ENCODE measurements at places on chromosomes 16 and 17. TPM values are rescaled to one million over a fixed set of nuclear protein-coding genes. Genes with fewer than 3 reads are reported as not detected.

DNA sequence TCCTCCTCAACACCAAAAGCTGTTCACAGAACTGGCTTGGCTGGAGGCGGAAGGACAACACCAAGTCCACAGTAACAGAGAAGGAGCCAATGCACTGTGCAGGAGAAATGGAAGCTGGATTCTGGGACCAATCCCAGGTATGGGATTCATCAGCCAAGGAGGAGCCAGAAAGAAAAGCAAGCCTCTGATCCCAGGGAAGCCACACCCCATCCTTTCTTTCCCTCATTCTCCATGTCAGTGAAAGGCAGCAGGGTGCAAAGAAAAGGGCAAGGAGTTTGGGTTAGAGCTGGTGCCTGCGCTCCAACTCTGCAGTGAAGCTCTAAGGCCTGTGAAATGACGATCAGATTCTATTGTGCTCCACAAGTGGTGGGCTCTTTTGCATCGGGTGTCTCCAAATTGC is 11.0 kb downstream of the DCAKD start:
- DNase-seq, result no peak

The ZFPM1 gene
- total RNA-seq, result 1.2 TPM

DNA sequence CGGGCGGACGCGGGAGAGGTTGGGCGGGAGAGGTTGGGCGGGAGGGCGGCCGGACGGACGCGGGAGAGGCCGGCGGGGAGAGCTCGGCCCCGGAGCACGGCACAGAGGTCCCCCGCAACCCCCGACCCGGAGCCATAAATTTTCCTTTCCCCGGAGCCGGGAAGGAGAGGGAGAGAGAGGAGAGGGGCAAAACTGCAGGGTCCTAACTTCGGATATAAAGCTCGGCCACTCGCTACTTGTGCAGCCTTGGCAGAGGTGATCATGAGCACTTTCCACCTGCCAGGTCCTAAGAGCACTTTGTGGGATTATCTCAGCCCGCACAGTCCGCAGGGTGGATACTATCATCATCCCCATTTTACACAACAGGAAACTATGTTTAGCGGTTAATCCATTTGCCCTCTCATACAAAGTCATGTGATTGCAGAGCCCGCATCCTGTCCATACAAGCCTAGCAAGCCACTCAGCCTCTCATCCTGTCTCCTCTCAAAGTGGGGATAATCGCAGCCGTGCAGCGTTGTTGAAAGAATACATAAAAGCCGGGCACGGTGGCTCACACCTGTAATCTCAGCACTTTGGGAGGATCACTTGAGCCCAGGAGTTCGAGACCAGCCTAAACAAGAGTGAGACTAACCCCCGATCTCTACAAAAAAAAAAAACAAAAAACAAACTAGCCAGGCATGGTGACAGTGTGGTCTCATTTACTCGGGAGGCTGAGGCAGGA is 780 bp upstream of the DCAKD start:
- peak; percentile 31 for DNase-seq

The CCL4 gene
- 1.2 TPM for total RNA-seq

DNA sequence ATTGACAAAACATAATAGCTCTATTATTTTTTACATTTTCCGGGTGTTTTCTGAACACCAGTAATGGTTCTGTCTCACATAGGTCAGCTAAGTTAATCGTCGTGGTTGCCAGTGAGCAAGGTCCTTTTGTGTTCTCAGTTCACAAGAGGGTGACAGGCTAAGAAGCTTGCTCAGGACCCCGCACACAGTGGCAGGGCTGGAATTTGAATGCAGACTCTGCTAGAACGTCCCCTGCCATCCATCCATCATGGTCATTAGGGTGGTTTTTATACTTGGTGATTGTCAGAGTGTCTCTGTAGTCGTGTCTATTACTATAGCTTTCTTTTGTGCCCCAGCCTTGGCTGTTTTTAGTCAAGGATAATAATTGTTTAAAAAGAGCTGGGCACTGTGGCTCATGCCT is 176.2 kb downstream of the SNX29 start:
- DNase-seq, result no peak

- no peak for DNase-seq
Measured at GRCh38 chr16:89090669-89091426, 2.8 kb upstream of the ACSF3 start.

Measured in frontal cortex (tissue), 4 donors.